ENCODE measurements at places on chromosomes 4 and X.

DNA sequence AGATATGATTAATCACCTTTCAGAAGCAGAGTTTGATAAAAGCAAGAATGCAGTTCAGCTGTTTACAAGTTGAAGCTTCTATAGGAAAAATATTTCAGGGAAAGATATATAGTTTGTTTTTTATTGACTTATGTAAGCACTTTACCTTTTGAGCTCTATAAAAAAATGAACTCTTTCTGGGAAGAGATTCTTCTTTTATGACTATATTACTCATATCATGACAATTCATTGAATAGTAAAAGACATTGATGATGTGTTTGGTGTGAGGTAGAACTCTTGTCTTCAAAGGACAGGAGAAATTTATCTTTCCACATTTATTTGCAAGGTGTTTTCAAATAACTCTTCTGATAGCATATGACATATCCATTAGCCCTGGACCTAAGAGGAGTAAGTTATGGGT lies 156.6 kb downstream of the SLC4A4 start:
- DNase-seq: no peak

DNA sequence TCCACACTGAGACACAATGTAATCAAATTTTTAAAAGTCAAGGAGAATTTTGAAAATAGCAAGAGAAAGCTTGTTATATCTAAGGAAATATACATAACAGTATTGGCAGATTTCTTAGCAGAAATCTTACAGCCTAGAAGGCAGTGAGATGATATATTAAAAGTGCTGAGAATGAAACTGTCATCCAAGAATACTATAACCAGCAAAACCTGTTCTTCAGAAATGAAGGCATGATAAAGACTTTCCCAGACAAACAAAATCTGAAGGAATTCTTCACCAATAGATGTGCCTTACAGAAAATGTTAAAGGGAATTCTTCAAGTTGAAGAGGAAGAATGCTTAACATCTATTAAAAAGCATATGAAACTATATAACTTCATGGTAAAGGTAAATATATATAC lies 73.6 kb downstream of the CPEB2 start:
- DNase-seq: no peak

- no peak for DNase-seq
These were observed 94.2 kb downstream of the MFAP3L start for GRCh38 chr4:169931964-169932363.

- DNase-seq: no peak
These were observed at the start of gene GABRB1 for GRCh38 chr4:47031011-47031678. TSS of gene GABRB1 (plus strand) at chr4:47031567.

DNA sequence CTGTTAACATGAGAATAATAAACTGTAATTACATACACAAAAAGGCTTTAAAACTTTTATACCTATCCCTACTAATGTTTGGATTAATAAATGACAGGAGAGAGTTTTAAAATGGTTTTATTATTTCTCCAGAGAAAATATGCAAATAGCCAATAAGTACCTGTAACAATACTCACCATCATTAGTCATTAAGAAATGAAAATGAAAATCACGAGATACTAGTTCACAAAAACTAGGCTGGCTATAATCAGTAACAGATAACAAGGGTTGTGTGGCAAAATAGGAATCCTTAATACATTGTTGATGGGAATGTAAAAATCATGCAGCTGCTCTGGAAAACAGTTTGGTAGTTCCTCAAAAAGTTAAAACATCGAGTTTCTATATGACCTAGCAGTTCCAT lies 25.2 kb upstream of the AP1AR start:
- DNase-seq: no peak

DNA sequence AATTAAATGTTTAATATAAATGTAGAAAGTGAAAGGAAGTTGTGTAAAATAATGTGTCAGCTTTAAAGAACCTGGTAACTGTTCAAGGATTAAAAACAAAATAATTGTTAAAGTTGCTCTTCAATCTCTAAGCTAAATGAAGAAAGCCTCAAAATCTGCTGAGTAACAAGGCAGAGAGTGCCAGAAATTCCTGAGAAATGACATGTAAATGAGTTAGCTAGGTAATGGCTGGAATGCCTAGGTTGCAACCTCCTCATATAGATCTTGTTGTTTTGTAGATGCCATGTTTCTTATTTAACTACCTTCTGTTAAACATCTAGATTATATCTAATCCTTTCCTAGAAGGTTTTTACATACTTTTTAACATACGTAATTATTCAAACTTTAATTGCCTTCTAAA lies 763.6 kb upstream of the AGA start:
- no peak for DNase-seq

GRCh38 chr4:175376287-175376977 lies 435.6 kb downstream of the GPM6A start:
- DNase-seq: no peak

DNA sequence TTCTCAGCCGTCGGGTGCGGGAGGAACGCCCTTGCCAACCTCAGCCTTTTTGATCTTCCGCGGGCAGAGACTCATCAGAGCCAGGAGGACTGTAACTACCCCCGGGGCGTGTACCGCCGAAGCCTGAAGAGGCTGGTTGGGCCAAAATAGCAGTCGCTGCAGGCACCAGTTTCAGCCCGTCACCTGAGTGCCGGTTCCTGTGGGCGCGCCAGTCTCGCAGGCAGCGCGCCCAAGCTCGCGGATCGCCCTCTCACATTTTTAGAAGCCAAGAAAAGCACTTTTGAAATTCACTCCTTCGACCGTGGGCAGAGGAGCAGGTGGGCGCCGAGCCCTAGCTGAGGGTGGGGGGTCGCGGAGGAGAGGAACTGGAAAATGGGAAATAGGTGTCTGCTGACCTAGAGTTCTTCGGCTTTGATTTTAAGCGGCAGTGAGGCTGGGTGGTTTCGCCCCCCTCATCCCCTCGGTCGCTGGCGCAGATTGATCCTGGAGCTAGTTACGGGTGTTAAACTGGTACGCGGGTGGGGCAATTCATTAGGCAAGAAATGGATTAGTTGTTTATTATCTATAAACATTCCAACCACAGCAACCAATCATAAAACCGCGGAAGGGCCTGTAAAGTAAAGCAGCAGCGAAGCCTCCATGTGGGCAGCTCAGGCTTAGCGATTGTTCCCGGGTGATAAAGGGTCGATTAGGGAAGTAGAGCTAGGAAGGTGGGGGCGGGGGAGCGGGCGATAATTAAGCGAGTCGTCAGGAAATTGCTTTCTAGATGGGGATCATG lies 69.2 kb downstream of the FBXO8 start:
- no peak for DNase-seq
